ENCODE measurements at places on chromosomes 13 and 19. TPM values are rescaled to one million over a fixed set of nuclear protein-coding genes. Genes with fewer than 3 reads are reported as not detected.

Gene ZNF610
- 2.9 TPM for total RNA-seq

Gene ZNF256
- total RNA-seq, result 3.3 TPM

Gene ZNF296
- total RNA-seq, result 0.17 TPM

Gene SYNGR4
- not detected for total RNA-seq

Gene ERF
- total RNA-seq, result 31.9 TPM

Gene SMG9
- total RNA-seq, result 8.6 TPM

Gene SERPINE3
- not detected for total RNA-seq

Gene FAM83E
- 0.33 TPM for total RNA-seq

Data from smooth muscle cell of trachea (primary cell).